SIG-M5 (cell line): ENCODE measurements at places on chromosomes 6 and 20.
A peak's percentile ranks its signal among the peaks of the same experiment; 100 is the strongest.

- DNase-seq = no peak
Measured at GRCh38 chr6:170583756-170584180, 669 bp downstream of the PDCD2 start.

- DNase-seq = no peak
Measured at GRCh38 chr6:101626269-101626668, 232.8 kb downstream of the GRIK2 start.

DNA sequence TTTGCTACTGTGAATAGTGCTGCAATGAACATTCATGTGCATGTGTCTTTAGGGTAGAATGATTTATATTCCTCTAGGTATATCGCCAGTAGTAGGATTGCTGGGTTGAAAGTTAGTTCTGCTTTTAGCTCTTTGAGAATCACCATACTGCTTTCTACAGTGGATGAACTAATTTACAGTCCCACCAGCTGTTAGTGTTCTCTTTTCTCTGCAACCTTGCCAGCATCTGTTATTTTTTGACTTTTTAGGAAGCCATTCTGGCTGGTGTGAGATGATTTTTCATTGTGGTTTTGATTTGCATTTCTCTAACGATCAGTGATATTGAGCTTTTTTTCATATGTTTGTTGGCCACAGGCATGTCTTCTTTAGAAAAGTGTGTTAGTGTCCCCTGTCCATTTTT lies 40.0 kb downstream of the PLG start:
- DNase-seq = no peak

DNA sequence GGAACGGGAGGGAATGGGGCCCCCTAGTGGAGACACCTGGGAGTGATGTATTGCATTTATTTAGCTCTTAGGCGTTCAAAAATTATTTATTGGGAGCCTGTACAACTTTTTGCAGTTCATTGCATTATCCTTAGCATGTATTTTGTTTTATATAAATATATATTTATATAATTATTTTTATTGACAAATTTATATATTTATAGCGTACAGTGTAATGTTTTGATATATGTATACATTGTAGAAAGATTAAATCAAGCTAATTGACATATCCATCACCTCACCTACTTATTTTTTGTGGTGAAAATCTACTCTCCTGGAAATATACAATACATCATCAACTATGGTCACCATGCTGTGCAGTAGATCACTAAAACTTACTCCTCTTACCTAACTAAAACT lies 975 bp downstream of the SIRT5 start:
- no peak for DNase-seq

DNA sequence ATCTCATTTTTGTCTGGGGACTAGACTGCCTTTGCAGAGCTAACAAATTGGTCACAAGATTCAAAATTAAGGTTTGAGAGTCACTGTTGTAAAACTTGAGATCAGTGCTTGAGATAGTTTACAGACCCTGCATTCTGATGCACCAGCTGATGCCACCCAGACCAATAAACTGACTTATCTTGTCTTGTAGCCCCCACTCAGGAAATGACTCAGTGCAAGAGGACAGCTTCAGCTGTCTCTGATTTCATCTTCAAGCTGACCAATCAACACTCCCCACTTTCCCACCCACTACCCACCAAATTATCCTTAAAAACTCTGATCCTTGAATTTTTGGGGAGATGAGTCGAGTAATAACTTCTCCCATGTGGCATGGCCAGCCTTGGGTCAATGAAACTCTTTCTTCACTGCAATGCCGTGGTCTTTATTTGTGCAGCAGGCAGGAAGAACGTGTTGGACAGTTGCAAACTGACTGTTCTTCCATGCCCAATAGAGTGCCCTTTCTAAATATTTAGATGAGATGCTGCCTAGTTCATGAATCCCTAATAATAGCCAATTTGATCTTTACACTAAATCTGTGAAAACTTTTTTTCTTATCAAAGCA lies 48.3 kb upstream of the PROKR2 start:
- DNase-seq = no peak

DNA sequence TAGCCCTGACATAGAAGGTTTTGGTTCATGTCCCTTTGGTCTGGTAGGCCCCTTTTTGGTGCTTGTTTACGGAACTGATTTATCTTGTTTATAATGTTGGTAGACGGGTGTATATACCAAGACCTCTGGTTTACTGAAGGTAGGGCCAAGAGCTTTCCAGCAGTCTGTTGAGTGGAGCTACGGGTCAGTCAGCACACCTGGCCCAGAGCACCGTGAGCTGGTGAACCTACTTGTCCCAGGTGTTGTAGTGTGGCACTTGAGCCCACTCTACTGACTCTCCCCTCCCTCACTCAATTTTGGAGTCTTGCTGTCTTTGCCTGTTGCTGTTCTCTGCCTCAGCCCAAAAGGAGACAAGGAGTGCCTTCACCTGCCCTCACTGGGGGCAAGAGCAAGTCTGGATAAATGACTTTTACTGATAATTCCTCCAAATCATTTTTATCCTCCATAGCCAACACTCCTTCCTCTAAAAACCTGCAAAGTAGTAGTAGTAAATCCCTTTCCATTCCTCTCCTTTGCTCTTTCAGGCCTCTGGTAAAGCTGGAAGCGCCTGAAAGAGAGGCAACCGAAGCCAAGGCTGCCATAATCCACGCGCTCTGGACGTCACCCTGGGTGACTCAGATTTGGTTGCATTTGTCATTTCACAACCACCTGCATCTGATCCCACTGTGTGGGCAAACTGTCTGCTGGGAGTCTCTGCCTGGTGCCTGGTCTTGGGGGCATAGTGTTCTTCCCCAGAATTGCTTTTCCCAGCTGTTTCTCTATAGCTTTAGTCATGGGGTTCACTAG lies 22.2 kb downstream of the RREB1 start:
- DNase-seq = no peak

DNA sequence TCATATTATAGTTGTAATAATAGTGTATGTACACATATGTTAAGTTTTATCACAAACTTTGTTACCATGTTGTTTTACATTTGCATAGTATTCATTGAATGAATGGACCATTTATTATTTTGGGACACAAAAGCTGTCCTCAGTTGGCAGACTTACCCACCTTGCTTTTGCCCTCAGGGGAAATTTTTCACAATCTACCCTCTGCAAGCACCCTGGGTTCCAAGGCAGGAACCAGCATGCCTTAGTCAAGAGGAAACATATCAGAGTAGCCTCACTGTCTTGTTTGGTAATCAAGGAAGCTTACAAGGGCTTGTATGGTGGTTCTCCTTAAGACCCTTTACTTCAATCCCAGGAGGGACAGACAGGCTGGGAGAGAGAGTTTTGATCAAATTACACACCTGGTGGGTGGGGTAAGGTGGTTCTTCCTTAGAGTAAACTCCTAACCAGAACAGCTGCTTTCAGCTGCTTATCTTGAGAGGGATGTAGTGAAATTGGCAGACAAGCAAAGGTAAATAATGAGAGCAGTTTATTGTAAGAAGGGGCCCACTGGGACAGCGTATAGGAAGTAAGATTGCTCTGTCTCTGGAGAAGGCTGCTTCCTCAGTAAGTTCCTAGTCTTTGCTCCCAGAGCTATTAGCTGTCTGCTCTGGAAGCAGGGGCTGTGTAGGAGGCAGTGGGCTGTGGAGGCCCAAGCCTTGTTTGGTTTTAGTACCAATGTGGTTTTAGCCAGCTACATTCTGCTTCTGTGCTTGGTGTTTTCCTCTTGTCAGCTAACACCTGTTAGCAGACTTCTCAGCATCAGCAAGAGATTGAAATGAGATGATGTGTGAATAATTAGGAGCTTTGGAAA lies 31.1 kb downstream of the BRPF3 start:
- no peak for DNase-seq

DNA sequence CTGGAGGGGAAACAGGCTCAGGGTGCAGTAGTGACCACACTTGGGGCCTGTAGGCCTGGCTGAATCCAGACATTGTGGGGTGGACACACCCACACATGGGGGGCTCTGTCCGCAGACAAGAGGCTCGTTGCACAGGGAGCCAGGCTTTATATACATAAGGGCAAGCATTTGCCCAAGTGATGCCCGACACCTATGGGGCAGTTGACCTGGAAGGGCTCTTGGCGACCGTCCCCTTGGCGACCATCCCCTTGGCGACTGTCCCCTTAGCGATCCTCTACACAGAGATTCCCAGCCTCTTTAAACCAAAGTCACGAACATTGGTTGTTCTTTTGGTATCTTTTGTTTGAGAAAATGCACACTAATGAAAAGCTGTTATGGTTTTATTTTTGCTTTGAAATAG lies 2.7 kb downstream of the TOX2 start:
- DNase-seq = no peak

- no peak for DNase-seq
Measured at GRCh38 chr20:50804437-50805348, 9.8 kb downstream of the BCAS4 start.

DNA sequence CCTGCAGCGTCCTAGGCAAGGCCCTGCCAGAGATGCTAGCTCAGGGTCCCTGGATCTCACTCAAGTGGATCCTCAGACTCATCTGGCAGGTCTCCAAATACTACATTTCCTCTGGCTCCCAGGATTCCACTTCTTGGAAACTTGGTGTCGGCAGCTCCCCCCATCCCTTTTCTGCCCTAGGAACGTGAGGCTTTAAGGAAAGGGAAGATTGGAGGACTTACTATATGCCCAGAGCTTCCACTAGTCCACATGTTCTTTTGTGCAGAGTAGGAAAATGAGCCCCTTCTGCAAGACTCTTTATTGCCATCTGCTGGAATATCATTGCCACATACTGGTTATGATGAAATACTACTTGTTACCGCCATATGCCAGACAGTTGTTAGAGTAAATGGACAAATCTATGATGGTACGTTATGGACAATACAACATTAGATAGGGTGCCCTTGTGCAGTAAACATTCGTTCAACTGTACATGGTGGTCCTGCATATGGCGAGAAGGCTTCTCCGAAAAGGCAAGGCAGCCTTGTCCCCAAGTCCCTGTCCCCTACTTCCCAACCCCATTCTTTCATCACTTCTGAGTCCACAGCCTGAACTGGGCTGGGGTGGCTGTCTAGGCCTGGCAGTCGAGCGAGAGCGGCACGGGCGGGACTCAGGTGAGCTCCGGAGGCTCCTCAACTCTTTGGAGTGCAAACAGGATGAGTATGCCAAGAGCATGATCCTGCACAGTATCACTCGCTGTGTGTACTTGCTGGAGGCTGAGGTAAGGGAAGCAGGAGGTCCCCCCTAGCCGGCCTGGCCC lies 780 bp downstream of the ARMC12 start:
- DNase-seq = peak; percentile 25

DNA sequence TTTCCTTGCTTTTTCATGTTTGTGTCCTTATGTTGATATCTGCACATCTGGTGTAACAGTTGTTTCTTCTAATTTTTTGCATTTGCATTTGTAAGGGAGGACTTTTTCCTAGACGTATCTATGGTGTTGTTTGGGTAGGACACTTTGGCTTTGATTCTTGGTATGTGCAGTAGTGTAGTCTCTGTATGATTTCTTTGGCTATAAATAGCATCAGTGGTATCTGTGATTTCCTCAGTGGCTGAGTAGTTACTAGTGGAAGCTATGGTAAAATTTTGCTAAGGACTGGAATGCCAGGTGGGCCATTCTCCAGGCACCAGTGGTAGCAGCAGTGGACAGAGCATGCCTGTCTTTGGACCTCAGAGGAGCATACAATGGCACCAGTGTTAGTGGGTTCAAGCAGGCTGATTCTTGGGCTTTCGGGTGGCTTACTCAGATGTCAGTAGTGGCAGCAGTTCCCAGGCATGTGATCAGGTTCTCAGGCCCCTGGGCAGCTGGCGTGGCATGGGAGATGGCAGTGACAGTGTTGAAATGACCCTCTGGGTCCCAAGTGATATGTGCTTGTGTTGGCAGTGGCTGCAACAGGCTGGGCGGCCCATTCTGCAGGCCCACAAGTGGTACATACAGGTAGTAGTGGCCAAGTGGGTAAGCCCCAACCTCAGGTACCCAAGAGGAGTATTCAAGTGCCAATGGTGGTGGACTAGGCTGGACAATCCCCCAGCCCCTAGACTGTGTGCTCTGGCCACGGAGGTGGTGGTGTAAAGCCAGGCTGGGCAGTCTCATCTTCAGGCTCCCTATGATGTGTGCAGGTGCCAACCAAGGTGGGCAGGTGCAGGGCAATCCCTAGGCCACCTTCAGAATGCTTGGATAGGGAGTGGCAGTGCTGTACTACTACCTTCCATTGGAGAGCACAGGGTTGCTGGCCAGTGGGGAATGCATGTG lies 54.5 kb downstream of the PLCG1 start:
- DNase-seq = no peak

DNA sequence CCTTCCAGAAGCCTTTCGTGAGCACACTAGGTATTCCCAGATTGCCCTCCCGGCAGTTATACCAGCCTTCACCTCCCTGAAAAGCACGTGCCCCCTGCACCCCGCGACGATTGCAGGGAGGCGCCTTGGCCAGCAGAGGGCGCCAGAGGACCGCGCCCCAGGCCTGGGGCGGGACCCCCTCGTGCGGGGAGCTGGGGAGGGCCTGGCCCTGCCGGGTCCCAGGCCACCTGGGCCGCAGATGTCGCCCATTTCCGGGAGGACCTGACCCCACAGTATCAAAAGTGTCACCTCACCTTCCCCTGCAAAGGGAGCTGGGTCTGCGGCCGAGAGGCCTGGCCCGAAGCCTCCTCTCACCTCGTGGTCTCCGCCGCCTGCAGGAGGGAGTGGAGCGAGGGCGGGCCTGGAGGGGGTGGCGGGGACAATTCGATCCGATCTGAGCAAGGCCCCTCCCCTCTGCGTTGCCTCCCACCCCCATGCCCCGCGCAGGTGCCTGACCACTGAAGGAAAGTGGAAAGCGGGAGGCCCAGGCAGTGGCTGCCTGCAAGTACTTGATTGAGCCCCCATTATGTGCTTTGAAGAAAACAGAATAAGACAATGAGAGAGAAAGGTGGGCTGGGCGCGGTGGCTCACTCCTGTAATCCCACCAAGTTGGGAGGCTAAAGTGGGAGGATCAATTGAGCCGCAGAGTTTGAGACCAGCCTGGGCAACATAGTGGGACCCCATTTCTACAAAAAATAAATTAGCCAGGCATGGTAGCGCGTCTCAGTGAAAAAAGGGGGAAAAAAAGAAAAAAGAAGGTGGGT lies 3.5 kb upstream of the SNAI1 start:
- DNase-seq = no peak

DNA sequence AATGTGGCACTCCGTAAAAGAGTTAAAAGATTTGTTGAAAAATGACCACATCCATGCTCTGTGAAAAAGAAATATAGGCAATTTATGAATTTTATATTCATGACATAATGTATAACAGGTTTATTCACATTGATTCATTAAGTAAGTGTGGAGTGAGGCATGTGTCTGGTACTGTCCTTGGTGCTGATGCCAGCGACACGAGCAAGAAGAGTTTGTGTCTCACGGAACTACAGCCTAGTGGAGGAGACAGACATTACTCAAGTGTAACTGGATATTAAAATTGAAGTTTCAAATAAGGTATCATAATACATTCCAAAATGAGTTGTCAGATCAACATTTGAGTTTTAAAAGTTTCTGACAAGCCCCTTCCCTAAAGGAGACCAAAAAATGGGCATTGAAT lies 158.2 kb upstream of the PRND start:
- DNase-seq = no peak

- DNase-seq = no peak
Measured at GRCh38 chr20:56859039-56859800, 230.1 kb downstream of the TFAP2C start.

DNA sequence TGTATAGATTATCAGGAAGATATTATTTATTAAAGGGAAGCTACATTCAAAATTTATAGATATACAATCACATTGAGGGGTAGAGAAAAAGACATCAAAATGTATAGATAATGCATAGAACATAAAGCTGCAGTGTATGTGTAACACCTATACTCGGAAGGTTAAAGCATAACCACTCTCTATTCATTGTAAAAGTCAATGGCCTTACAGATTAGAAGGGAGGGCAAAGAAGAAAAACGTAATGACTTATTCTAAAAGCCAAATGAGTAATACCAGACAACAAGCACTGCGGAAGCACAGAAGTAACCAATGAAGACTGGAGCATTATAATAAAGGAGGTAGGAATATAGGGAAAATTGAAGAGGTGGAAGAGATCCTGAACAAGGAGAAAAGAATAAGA lies 11.3 kb downstream of the HBS1L start:
- DNase-seq = no peak
